ENCODE measurements at places on chromosomes 12 and 14.

GRCh38 chr14:103699901-103700752 lies 15.1 kb downstream of the XRCC3 start:
- DNase-seq = no peak

- DNase-seq = no peak
Observed at GRCh38 chr14:50666772-50667683, 1.1 kb downstream of the SAV1 start.

DNA sequence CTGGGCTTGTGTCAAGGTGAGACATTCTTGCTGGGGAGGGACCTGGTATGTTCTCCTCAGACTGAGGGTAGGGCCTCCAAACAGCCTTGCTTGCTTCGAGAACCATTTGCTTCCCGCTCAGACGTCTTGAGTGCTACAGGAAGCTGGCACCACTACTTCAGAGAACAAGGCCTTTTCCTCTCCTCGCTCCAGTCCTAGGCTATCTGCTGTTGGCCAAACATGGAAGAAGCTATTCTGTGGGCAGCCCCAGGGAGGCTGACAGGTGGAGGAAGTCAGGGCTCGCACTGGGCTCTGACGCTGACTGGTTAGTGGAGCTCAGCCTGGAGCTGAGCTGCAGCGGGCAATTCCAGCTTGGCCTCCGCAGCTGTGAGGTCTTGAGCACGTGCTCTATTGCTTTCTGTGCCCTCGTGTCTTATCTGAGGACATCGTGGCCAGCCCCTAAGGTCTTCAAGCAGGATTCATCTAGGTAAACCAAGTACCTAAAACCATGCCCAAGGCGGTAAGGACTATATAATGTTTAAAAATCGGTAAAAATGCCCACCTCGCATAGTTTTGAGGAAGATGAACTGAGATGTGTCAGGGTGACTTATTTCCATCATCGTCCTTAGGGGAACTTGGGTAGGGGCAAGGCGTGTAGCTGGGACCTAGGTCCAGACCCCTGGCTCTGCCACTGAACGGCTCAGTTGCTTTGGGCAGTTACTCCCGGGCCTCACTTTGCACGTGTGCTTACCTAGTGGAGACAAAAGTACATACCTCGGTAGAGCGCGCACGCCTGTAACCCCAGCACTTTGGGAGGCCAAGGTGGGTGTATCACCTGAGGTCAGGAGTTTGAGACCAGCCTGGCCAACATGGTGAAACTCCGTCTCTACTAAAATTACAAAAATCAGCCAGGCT lies 4.3 kb downstream of the GAPDH start:
- DNase-seq = no peak

DNA sequence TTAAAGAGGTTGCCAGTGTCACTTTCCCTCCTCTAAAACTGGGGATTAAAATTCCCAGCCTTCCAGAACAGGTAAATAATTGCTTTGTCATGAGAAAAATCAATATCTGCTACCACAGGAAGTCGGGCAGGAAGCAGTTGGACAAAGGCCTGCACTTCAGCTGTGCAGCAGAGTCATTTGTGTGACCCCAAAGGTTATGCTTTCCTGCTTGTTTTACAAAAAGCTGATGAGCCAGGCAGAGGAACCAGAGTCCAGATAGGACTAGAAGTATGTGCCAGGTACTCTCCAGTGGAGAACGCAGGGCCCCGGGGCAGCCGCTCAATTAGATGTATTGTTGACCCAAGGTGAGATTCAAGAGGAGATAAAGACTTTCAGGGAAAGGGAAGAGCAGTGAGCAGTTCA lies 117.1 kb upstream of the FRMD6 start:
- DNase-seq = no peak

DNA sequence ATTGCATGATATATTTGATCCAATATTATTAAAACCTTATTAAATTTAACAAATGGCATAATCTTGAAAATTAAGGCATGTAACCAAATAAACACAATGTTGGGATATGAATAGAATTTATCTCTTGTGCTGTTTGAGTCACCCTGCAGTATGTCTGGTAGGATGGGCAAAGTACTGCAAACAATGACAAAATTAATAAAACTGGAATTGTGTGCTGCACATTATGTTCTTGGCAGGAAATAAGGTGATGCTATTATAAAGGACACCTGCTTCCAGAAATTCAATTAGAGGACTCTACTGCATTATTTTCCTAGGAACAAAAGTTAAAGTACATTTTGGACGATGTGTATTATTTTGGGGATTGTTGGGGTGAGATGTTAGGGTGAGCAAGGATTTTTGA lies 132.7 kb downstream of the PPFIA2 start:
- no peak for DNase-seq

- no peak for DNase-seq
Observed at GRCh38 chr12:22271023-22271422, 63.5 kb downstream of the ST8SIA1 start.

GRCh38 chr14:103101963-103102688 lies 7.6 kb downstream of the EXOC3L4 start:
- DNase-seq = no peak

- DNase-seq = no peak
Observed at GRCh38 chr12:22029991-22030390, 16.0 kb upstream of the CMAS start.

DNA sequence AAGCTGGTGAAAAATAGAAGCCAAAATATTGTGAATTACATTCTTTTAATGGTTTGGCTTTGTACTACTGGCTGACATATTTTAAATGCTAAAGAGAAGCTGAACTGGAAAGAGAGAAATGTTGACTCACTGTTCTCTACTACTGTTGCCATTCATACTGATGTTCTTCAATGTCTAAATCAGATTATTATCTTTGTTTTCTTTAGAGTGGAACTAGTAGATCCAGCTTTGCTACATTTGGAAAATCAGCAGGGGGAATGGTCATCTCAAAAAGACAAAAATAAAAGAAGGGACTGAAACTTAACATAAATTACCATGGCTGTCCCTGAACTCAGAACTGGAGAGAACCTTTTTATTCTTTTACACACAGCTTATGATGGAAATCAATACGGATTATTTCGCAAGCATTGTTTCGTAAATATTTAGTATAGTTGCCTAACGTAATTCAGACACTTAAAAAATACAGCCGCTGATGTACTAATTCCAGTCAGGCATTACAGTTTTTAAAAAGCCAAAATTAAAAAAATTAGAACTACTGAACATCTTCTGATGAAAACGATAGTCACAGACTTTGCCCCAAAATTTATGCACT lies 76.3 kb upstream of the OTX2 start:
- no peak for DNase-seq

GRCh38 chr12:104490186-104490585 lies 33.4 kb downstream of the CHST11 start:
- DNase-seq = no peak

- DNase-seq = no peak
Observed at GRCh38 chr14:99157676-99158075, 114.3 kb downstream of the BCL11B start.

DNA sequence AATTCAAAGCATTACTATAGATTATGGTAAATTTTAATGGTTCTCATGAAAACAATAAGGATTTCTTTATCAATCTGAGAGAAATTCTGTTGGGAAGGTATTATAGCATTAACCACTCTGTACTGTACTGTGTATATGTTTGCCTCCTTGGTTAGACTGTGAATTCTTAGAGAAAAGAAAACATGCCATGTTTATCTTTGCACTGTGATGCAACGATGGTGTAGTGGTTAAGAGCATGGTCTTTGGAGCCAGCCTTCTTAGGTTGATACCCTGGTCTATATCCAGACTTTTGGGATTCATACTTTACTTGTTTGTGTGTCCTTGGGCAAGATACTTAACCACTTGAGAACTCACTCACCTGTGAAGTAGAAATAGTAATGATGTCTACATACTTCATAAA lies 32.2 kb upstream of the NUBPL start:
- DNase-seq = no peak

GRCh38 chr12:108637222-108637971 lies 3.7 kb upstream of the SELPLG start:
- no peak for DNase-seq

DNA sequence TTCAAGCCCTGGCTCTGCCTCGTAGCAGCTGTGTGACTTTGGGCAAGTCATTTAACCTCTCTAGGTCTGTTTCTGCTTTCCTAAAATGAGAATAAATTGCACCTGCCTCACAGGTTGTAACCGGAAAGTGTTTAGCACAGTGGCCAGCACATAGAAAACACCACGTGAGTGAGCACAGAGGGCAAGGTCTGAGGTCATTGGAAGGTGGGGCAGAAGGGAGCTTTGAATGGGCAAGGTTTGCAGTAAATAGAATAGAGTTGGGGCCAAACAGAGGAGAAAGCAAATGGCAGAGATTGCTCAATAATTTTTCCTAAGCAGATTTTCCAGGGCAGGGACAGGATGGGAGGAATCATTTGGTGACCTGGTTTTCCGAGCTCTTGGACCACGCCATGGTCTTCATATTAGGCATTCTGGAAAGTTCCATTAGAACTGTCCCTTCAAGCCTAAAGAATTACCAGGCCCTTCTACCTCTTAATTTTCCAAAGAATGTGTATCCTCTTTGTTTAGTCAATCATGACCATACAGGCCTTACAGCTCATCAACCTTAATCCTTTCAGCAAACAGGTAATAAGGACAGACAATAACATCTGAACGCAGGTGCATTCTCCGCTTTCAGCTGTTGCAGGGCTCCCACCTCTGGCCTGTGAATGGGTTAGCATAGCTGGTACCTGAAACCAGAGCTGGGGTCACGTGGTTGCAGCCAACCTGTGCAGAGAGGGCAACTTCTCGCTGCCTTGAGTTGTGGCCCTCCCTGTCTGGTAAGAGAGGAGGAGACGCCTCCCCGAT lies 53.8 kb downstream of the VWF start:
- DNase-seq = no peak

GRCh38 chr14:59292921-59293534 lies 104.6 kb downstream of the DAAM1 start:
- no peak for DNase-seq

DNA sequence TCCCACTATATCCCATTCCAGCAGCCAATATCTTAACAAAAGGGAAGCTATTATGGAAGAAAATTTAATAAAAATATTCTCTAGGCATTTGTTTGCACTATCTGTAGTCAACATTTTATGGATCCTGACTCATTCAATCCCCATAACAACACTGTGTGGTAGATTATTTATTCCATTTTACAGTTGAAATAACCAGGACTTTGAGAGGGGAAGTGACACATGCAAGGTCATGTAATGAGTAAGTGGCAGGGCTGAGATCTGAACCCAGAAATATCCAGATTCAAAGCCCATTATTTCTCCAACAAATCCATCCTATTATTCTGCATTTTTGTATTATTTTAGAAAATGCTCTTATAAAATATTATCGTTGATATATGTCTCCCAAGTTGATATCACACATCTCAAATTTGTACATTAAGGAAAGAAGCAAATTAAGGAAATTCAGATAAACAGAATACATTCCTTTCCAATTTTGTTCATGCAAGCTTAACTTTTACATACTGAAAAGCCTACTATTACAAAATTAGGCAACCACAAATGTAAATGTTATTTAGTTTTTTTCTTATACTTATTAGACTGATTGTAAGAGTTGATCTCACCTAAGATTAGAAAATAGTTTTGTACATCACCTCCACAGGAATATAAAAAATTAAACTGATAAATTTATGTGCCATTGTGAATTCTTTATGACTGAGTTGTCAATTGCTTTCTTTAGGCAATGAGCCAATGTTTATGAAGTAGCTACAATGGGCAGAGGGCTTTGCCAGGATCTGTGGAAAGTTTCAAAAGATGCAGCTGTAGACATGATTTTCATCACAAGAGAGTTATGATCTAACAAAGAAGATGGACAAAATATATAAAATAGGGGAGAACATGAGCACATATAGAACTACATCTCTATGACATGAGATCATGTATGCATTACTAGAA lies 55.1 kb upstream of the E2F7 start:
- no peak for DNase-seq

DNA sequence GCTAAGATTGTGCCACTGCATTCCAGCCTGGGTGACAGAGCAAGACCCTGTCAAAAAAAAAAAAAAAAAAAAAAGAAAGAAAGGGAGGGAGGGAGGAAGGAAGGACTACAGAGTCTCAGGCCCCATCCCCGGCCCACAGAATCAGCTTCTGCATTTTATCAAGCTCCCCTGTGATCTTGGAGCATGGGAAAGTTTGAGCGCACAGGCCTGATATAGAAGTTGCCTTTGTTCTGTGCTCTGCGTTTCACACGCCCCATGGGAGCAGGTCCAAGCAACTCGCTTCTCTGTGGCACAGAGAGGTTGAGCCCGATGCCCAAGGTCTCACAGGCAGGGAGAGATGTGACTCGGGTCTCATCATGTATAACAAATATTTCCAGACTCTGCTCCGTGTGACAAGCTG lies 101.8 kb downstream of the PHETA1 start:
- no peak for DNase-seq

- no peak for DNase-seq
Observed at GRCh38 chr14:68295316-68295816, 475.8 kb downstream of the RAD51B start.

- no peak for DNase-seq
Observed at GRCh38 chr12:106033161-106033675, 105.5 kb downstream of the NUAK1 start.

DNA sequence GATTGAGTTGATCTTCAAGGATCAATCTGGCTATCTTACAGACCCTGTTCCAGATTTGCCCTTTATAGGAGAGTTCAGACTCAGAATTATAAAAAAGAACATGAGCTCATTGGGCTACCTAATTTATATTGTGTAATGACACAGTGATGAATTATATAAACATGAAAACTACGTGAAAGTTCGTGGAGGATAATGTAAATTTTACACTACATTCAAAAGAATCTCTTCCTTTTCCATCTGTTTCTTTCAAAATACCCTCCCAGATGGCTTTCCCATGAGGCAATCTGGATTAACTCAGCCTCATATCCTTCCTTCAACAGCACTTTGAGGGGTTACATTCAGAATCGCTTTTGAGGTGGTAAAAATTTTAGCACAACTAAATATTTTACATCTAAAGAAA lies 129.3 kb downstream of the HMGA2 start:
- no peak for DNase-seq

DNA sequence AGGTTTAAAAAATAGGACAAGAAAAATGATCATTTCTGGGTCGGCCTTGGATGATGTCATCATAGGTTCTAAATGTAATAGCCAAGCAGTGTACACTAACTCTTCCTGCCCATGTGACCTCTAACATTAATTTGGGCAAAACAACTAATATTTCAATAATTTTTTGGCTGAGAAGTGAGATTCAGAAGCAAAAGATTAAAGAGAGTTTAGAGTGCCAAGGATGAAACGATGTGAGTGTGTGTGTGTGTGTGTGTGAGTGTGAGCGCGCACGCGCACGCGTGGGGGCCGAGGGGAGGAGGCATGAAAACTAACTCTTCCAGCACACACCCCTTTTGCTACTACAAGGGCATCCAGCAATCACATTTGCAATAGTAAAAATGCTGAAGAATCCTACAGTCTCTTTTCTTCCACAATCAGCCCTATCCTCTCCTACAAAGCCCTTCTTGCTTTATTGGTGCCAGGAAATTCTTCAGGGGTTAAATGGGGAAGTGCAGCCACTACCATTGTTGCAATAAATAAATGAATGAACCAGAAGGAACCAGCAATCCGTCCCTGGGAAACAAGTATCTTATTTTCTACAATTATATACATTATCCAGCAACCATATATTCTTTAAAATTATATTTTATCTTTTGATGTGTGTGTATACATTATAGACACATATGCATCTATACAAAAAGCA lies 52.9 kb downstream of the PEBP1 start:
- DNase-seq = no peak

GRCh38 chr14:32627545-32628298 lies 298.6 kb downstream of the AKAP6 start:
- no peak for DNase-seq
